HCT116 (cell line): ENCODE measurements at places on chromosomes 12 and 14.
A peak's percentile ranks its signal among the peaks of the same experiment; 100 is the strongest.

GRCh38 chr12:28050606-28051005 lies 78.1 kb upstream of the PTHLH start:
- no peaks in the 10 kb centered on the region for H3K4me1 ChIP-seq
- no peaks in the 10 kb centered on the region for H3K36me3 ChIP-seq
- H3K27ac ChIP-seq, result no peak overlapping the region
- no peak for DNase-seq

DNA sequence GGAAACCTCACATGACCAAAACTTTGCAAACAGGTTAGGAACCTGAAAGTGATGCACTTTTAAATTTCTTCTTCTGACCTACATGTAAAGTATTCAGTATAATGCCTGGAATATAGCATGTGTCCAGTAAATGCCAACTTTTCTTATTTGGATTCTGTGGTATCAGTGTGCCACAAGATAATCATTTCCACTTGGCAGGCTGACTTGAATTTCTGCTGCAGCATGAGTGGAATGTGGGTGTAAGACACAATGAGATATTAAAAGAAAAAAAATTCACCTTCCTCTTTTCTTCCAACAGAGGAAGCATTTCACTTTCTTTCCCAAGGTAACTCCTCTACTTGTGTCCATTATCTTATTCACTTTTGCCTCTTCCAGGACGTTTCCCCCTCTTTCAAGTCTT lies 141.9 kb upstream of the PRKD1 start:
- H3K4me1 ChIP-seq, result no peaks in the 10 kb centered on the region
- no peaks in the 10 kb centered on the region for H3K27me3 ChIP-seq
- no peak overlapping the region for H3K4me3 ChIP-seq
- no peak for DNase-seq
- H3K36me3 ChIP-seq, result no peaks in the 10 kb centered on the region

GRCh38 chr12:4824380-4824779 lies 85.3 kb upstream of the KCNA1 start:
- DNase-seq, result no peak
- no peak overlapping the region for H3K4me3 ChIP-seq

DNA sequence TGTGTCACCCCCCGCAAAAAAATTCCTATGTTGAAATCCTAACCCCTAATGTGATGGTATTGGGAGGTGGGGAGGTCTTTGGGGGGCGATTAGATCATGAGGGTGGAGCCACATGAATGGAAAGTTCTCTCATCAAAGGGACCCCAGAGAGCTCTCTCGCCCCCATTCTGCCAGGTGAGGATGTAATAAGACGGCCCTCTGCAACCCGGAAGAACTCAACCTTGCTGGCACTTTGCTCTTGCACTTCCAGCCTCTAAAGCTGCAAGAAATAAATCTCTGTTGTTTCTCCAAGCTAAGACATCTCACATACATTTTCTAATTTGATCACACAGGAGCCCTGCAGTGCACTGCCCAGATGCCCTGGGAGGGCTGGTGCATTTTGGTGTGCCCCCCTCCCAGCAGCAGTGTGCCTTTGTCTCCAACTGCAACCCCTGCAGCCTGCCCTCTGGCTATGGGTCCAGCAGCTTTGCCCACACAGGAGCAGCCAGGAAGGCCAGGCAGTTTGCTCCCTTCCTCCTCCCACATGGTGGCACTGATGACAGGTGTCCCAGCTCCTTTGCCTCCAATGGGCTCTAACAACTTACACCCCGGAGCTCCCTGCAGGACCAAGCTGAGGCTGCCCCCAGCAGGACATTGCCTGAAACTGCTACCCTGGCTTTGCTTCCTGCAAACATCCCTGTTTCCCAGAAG lies 59.3 kb downstream of the C14orf132 start:
- DNase-seq, result peak; percentile 64
- H3K27me3 ChIP-seq, result no peaks in the 10 kb centered on the region
- H3K27ac ChIP-seq, result no peak overlapping the region
- H3K36me3 ChIP-seq, result no peaks in the 10 kb centered on the region
- no peak overlapping the region for H3K4me3 ChIP-seq
